ENCODE measurements at places on chromosomes 16 and 17.

GRCh38 chr16:371515-372301, 1.4 kb upstream of the MRPL28 start:
- no peak overlapping the region for H3K4me3 ChIP-seq
- no peaks in the 10 kb centered on the region for H3K27me3 ChIP-seq
- peaks cover 55% of the 10 kb centered on the region for H3K36me3 ChIP-seq

DNA sequence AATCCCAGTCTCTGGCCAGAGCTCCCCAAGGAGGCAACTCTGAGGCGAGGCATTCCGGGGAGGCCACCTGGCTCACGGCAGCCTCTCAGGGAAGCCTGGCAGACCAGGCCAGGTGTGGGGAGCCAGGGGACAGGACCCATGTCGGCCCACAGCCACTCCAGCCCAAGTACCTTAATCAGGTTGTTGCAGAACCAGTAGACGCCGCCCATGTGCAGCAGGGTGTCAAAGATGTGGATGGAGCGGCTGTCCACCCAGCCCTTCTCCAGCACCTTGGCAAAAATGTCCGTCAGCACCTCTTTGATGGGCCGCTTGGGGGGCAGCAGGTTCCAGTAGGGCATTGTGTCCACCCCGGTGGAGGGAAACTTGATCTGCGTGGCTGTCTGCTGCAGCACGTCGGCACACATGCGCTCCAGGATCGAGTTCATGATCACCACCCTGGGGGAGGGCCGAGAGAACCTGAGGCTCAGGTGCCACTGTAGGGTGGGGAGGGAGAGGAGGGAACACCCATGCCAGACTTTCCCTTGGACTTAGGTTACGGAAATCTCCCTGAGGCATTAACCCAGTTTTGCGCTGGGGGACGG, 7.8 kb downstream of the CSF3 start:
- no peak for DNase-seq
- no peaks in the 10 kb centered on the region for H3K27me3 ChIP-seq
- no peak overlapping the region for H3K27ac ChIP-seq

DNA sequence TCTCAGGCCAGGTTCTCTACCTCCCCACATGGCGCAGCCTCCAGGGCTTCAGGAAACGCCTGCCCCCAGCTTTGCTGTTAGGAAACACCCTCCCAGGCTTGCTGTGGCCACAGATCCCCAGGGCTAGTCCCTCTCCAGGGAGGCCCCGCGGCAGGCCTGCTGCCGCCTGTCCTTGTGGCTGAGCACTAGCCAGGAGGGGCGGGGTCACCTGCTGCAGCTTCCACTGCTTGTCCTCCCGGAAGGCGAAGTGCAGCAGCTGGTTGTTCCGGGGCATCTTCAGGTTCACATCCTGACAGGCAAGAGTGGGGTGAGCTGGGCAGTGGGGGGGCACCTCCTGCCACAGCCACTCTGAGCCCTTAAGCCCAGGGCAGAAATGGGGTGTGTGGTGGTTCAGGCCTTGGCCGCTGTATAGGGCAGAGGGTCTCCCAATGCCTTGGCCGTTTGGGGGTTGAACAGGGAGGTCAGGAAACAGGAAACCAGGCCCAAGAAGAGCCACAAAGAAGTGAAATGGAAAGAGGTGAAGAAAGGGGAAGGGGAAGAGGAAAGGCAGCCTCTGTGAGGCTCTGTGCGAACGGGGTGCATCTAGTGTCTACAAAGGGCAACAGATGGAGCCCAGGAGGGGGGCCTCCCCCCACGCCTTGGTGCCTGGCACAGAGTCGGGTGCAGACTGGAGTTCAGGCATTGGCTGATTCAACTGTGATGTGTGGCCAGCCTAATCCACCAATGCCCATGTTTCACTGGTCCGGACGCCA, 2.0 kb downstream of the ROGDI start:
- peaks cover 21% of the 10 kb centered on the region for H3K4me1 ChIP-seq
- no peaks in the 10 kb centered on the region for H3K27me3 ChIP-seq
- peaks cover 17% of the 10 kb centered on the region for H3K36me3 ChIP-seq
- DNase-seq, result no peak
- no peak overlapping the region for H3K27ac ChIP-seq

DNA sequence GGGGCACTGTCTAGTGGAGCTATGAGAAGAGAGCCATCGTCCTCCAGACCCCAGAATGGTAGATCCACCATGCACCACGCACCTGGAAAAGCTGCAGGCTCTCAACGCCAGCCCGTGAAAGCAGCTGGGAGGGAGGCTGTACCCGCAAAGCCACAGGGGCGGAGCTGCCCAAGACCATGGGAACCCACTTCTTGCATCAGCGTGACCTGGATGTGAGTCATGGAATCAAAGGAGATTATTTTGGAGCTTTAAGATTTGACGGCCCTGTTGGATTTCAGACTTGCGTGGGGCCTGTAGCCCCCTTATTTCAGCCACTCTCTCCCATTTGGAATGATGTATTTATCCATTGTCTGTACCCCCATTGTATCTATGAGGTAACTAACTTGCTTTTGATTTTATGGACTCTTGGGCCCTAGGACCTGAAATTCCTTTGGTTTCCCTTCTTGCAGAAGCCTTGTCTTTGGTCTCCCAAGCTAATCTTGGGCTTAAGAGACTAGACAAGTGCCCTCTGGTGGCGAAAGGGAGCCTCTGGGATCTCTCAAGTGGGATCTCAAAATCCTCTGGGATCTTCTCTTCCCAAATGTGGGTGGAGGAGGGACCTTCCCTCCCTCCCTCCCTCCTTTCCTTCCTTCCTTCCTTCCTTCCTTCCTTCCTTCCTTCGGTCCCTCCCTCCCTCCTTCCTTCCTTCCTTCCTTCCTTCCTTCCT, 58.2 kb upstream of the HAPSTR1 start:
- H3K4me3 ChIP-seq, result no peak overlapping the region
- no peaks in the 10 kb centered on the region for H3K36me3 ChIP-seq
- no peak for DNase-seq
- H3K4me1 ChIP-seq, result no peaks in the 10 kb centered on the region
- no peak overlapping the region for H3K27ac ChIP-seq

DNA sequence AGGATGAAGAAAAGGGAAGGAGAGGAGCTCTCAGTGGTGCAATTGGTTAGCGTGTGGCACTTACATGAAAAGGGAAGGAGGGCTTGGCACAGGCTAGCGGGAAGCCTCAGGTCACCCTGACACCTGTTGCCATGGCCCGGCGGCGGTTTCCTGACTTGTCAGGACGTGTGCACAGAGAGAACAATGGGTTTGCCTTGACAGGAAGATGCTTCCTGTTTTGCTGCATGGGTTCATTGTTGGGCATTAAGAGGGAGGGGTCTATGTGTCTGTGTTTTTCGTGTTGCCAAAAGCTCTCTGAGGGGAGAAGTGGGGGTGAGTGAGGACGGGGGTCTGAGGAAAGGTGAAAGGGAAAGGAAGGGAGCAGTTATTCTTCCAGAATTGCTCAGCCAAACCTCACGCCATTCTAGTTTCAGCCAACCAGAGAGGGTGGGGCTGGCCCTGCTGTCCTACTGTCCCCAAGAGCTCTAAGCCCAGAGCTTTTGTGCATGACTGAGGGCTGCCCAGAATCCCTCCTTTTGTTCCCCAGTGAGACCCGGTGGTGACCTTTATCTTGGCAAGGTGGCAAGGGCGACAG, 17.1 kb upstream of the CCR7 start:
- no peaks in the 10 kb centered on the region for H3K36me3 ChIP-seq
- H3K27ac ChIP-seq, result no peak overlapping the region
- no peak for DNase-seq
- no peaks in the 10 kb centered on the region for H3K4me1 ChIP-seq

- H3K36me3 ChIP-seq, result no peaks in the 10 kb centered on the region
- peaks cover 12% of the 10 kb centered on the region for H3K4me1 ChIP-seq
- H3K27me3 ChIP-seq, result peaks cover 6% of the 10 kb centered on the region
- no peak overlapping the region for H3K27ac ChIP-seq
- DNase-seq, result no peak
Observed at GRCh38 chr17:9645851-9646545, 681 bp downstream of the USP43 start.

DNA sequence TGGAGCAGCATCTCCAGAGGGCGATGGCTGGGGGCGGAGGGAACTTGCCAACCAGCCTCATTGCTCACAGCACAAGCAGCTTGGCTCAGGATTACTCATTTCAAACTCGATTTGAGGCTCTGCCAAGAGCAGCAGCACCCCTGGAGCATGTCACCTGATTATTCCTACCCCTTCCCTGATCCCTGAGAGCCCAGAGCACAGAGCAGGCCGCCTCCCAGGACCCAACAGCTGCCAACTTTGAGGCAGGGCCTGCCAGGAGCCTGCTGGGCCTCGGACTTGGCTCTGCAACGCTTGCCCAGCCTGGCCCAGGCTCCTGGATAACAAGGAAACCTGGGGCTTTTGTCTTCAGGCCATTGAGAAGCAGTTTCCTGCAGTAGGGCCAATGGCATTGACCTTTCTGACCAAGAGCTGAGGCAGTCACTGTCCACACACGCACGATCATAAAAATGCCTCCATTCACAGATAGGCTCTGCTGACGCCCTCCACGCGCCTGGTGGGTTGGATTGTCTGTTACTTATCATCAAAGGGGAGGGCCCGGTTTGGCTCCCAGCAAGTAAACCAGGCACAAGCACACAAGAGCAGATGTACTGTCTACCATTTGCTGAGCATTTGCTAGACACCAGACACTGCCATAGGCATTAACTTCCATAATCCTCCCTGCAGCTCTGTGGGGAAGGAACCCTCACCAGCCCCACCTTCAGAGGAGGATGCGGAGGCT, 406.6 kb upstream of the EEF2KMT start:
- no peak for DNase-seq
- H3K4me1 ChIP-seq, result no peaks in the 10 kb centered on the region
- H3K27me3 ChIP-seq, result no peaks in the 10 kb centered on the region
- no peak overlapping the region for H3K4me3 ChIP-seq
- H3K36me3 ChIP-seq, result no peaks in the 10 kb centered on the region

DNA sequence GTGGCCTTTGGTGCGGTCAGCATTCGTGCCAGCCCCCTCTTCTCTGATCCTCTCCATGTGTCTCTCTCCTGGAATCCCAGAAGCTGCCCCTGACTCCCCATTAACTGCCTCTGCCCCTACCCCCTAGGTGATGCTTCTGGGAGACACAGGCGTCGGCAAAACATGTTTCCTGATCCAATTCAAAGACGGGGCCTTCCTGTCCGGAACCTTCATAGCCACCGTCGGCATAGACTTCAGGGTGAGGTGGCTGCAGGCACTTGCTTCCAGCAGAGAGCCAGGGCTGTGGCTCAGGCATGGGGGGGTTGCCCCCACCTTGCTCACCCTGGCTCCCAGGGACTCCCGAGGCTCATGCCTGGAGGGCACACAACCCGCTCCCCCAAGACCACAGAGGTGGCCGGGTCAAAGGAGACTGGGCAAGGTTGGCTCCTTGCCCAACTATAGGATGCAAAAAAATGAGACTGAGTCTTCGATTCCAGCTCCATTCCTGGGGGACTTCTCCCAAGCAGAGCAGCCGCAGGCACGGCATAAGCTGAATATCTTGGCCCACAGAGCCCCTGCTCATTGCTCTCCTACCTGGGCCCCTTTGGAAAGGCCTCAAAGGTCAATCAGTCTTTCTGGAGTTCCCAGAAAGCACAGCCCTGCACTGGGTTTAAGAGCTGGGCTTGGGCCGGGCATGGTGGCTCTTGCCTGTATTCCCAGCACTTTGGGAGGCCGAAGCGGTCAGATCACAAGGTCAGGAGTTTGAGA, 3.8 kb downstream of the RAB37 start:
- H3K36me3 ChIP-seq, result no peaks in the 10 kb centered on the region
- H3K27ac ChIP-seq, result no peak overlapping the region
- no peaks in the 10 kb centered on the region for H3K27me3 ChIP-seq
- no peak for DNase-seq

DNA sequence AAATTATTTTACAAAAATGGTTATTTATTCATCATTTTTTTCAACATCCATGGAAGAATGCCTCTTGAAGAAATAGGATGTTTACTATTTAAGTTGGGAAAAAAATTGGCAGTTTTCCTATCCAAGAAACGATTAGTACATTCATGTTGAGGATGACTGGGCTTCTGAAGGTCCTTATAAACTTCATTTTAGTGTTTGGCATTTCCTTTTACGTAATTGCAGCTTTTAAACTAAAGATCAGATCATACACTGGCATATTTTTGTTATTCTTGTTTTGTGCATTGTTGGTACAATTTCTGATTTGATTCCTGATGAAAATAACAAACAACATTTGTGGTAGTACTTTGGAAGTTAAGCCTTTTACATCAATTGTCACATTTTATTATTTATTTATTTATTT, 11.5 kb downstream of the KCNJ16 start:
- no peak overlapping the region for H3K27ac ChIP-seq
- no peak for DNase-seq
- H3K4me1 ChIP-seq, result no peaks in the 10 kb centered on the region
- H3K27me3 ChIP-seq, result no peaks in the 10 kb centered on the region
- H3K36me3 ChIP-seq, result no peaks in the 10 kb centered on the region
